ENCODE measurements at places on chromosomes 4 and X.
A peak's percentile ranks its signal among the peaks of the same experiment; 100 is the strongest.

DNA sequence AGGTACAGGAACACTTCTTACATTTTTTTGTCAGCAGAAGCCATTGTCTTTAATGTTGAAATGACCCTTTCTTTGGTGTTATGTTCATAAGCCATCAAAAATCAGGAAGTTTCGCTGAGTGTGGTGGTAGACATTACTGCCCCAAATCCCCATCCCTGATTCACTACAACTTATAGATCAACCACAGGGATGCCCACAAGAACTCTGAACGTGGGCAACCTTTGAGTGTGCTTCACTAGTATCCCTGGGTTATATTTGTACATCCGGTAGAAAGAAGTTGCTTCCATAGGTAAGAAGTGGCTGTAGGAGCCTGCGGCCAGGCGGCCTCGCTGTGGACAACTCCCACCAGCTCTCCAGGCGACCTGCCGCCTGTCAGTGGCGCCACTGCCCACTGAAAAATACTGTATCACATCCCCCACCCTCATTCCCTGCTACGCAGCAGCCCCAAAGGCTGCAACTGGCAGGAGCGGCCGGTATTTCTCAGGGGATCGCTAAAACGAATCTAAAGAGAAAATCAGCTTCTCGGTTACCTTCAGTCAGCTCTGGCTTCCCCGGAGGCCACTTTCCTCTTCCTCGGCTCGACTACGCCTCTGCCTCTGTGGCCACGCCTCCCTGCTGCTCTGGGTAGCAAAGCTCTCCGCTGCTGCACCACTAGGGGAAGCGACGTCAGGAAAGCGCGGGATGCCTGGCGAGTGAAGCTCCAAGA is 13.9 kb upstream of the ETDC start:
- peak; percentile 28 for DNase-seq

DNA sequence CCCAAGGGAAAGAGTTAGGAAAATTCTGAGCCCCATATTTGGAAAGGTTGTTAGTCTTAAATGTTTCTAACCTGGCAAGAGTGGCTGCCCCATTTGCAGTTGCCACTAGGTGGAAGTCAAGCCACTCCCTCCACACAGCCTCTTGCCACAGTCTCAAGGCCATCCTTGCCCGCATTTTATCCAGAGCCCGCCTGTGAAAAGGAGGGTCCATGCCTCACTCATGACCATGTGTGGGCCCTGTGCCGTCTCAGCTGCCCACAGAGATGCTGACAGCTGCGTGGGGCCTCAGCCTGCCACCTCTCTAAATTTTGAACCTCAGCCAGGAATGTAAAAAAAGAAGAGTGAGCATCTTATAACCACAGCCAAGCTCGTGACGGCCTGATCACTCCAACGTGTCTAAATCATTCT is 201.5 kb upstream of the FAM241A start:
- DNase-seq: no peak

DNA sequence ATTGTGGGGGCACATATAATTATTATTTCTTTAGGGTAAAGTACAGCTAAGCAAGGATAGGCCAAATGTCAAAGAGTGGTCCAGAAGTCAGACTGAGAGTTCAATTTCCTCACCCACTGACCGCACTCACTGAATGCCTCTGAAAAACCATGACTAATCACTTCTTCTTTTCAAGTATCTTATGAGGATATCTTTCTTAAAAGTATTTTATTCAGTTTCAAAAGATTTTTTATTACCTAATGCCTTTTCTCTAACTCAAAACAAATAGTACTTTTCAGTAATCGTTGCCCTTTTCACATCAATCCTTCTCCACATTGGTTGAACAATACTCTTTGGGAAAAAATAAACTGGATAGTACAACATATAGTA is 61.7 kb upstream of the CAMK2D start:
- DNase-seq: no peak

GRCh38 chrX:132037479-132037993 is 14.4 kb downstream of the STK26 start:
- DNase-seq: no peak

DNA sequence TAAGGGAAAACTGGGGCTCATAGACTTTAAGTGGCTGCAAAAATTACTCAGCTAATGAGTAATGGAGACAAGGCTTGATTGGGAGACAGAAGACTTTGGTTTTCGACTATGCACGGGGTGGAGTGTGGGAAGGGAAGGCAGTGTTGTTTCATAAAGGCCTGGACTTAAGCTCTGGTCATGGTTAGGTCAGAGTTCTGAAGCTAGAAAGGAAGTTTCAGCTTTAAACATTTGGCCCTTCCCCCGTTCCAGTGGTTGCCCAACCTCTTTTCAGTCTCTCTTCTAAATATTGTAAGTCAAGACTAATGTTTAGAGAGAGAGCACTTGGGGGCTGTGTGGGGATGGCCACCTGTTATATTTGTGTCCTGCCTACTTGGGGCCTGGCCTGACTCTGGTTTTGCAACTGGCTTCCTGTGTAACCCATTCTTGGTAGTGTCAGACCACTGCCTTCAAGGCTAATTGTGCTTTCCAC is 21.0 kb downstream of the MSN start:
- DNase-seq: no peak

- no peak for DNase-seq
Observed at GRCh38 chrX:574251-574650, 56.3 kb upstream of the SHOX start.

GRCh38 chrX:40479777-40480318 is 100.9 kb upstream of the ATP6AP2 start:
- no peak for DNase-seq

DNA sequence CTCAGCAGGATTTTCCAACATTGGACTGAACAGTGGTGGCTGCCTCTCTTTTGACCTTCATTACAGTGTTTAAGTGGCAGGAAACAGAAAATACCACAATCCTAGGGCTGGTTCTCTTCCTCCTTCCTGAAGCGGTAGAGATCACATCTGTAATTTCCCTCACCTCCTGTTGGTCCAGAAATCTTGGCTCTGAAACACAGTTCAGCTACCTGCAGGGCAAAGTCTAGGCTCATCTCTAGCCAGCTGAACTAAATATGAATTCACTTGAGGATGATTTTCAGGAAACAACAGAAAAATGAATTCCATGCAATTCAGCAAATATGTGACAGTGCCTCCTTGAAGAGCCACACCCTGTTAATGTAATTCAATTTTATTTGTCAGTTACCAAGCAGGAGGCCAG is 531.9 kb downstream of the INPP4B start:
- DNase-seq: no peak

GRCh38 chr4:13988353-13989305 is 361.1 kb upstream of the BOD1L1 start:
- DNase-seq: no peak

All from stimulated activated CD8-positive, alpha-beta memory T cell treated with anti-CD3 and anti-CD28 coated beads, Interleukin-4, amount 100 ng/mL, for 1 hour (primary cell).